ENCODE measurements at places on chromosomes 13 and 19.

DNA sequence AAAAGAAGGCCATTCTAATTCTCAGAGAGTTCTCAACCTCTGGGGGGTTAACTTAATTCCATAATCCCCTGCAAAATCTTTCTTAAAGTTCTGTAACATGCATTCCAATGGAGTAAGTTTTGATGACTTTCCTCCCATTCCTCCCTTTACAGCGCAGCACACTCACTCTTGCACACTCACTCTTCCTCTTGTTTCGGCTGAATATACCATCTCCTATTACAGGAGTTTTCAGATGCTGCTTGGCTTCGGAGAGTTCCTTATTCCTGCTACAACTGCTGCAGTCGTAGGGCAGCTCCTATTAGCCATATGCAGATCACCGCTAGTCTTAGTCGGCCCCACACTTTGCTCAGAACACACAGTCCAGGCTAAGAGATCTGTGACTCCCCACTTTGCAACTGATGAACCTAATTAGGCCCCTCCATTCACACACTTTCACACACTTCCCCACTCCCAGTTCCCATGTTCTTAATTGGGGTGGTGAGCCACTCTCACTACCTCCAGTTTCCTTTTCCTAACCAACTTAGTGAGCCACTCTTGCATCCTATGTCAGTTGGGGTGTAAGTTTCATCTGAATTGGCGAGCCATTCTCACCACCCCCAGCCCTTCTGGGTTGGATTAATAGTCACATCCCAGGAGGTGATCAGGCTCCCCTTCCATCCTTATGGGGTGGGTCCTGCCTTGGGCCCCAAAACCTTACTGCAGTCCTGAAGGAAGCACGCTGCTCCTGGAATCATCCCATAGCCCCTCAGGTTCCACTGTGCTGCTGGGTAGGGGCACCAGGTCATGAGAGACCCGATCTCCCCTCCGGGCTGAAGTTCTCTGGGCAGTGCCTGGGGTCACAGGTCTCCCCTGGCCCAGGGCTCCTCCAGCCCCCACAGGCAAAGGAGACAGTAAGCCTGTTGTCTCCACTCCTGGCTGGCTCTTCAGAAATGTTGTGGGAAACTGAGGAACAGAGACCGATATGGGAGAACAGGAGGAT is 53.9 kb downstream of the OR10H4 start:
- no peak for DNase-seq

GRCh38 chr13:112616586-112617362 is 28.8 kb upstream of the TUBGCP3 start:
- DNase-seq: peak; percentile 70

GRCh38 chr19:57406516-57407123 is 4.3 kb upstream of the ZNF17 start:
- peak; percentile 80 for DNase-seq

GRCh38 chr13:21014502-21015170 is 46.8 kb downstream of the LATS2 start:
- no peak for DNase-seq

GRCh38 chr13:48643159-48643558 is 10.6 kb upstream of the CYSLTR2 start:
- no peak for DNase-seq

DNA sequence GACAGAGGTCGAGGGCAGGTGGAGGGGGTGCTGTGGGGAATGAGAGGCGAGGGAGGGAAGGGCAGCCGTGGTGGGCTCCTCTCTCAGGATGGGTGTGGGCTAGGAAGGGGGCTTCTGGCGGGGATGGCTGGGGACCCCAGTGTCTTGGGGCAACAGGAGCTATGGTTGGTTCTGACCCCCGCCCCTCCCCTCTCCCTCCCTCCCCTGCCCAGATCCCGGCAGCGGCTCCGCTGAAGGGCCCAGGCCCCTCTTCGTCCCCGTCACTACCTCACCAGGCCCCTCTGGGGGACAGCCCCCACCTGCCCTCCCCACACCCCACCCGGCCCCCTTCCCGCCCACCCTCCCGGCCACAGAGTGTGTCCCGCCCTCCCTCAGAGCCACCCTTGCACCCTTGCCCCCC is 19.3 kb upstream of the EHD2 start:
- DNase-seq: no peak

DNA sequence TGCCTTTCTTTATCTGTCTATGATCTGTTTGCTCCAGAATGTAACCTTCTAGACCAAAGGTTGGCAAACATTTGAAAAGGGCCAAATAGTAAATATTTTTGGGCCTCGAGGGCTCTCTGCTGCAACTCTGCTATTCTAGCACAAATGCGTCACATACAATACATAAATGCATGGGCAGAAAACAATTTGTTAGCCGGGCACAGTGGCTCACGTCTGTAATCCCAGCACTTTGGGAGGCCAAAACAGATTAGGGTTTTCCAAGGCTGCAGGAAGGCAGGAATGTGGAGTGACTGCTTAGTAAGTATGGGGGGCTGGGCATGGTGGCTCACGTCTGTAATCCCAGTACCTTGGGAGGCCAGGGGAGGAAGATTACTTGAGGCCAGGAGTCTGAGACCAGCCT is 21.9 kb upstream of the EVI5L start:
- DNase-seq: peak; percentile 53

DNA sequence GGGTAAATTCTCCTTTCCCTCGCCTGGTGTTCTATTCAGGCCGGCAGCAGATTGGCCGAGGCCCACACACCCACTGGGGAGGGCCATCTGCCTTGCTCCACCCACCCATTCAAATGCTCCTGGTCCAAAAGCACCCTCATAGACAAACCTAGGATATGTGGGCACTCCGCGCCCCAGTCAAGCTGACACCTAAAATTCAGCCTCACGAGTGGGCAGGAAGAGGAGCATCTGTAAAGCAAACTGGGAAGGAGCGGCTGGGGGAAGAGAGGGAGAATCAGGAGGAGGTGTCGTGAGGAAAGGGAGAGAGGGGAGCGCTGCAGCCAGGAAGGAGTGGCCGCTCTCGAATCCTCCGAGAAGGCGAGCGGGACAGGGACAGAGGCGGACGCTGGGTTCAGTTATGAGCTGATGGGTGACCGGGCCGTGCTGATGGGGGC is 136.9 kb downstream of the USP12 start:
- no peak for DNase-seq

- DNase-seq: no peak
These were observed 16.9 kb downstream of the FAM187B start for GRCh38 chr19:35211545-35212230.

- DNase-seq: no peak
These were observed 64.8 kb downstream of the MLLT1 start for GRCh38 chr19:6214881-6215541.

DNA sequence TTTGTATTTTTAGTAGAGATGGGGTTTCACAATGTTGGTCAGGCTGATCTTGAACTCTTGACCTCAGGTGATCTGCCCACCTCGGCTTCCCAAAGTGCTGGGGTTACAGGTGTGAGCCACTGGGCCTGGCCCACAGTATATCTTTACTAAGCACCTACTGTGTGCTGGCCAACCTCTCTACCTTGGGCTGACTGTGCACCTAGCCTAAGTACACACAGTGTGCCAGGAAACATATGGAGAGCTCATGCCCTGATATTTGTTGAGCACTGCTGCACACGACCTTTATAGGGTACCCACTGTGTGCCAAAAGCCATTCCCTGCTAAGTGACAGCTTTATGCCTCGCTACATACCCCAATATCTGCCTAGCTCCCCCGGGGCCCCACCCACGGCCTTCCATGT is 6.3 kb upstream of the ARHGAP45 start:
- no peak for DNase-seq

DNA sequence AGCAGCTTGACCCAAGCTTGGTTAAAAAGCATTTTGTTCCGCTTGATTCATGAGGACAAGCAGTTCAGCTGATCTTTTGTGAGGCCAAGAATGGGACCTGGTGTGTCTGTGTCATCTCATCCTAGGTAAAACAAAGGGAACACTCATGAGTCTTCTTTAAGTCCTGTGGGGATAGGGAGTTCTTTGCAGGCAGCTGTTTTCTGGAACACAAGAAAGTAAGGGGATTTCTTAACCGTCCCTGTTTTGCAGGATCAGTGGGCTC is 134.5 kb upstream of the TMTC4 start:
- DNase-seq: no peak

- peak; percentile 69 for DNase-seq
These were observed 9.1 kb upstream of the LILRB5 start for GRCh38 chr19:54266133-54266532.
